ENCODE measurements at places on chromosomes 7 and 10. TPM values are rescaled to one million over a fixed set of nuclear protein-coding genes. Genes with fewer than 3 reads are reported as not detected.

- DNase-seq, result no peak
These were observed 64.8 kb upstream of the PLPP4 start for GRCh38 chr10:120392245-120392644.

- no peak for DNase-seq
These were observed 40.8 kb upstream of the HECW1 start for GRCh38 chr7:43071604-43072003.

GRCh38 chr10:132554991-132555647, 17.5 kb downstream of the INPP5A start:
- peak; percentile 68 for DNase-seq

DNA sequence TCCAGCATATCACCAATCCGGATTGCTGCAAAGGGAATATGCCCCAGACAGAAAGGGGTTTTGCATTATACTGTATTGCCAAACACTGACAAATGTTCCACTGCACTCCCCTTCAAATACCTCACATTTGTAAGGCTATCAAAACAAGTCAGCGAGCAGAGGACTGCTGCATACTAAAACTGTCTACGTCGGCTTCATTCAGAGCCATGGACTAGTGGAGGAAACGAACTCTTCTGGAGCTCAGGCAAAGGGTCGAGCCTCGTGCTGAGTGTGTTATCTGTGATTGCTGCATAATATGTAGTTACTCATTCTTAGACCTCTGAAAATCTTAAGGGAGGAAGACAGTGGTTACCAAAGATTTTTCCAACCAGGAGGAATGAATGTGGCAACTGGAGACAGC, 200.2 kb downstream of the DYNC1I1 start:
- no peak for DNase-seq

GRCh38 chr7:7789551-7789988, 71.2 kb upstream of the RPA3 start:
- no peak for DNase-seq

DNA sequence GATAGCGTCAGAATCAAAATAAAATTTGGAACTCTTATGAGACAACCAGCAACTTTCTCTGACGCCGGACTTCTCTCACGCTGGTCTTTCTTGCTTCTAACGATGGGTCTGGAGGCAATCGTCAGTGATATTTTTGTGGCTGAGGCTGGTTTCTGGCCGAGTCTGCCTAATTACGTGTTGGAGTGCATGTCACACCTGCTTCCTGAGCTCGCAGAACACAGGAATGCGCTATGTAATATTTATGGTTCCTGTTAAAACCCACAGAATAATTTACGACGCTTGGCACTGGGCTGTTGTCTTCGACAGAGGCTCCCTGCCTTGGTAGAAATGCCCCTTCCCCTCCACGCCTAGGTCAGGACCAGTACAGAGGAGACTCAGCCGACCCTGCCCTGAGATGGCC, 64.9 kb downstream of the NPTX2 start:
- DNase-seq, result no peak

- DNase-seq, result no peak
These were observed 623.1 kb upstream of the MGMT start for GRCh38 chr10:128843972-128844371.

GRCh38 chr10:93383562-93383981, 98.6 kb downstream of the MYOF start:
- DNase-seq, result no peak

GRCh38 chr10:5659702-5660528, 6.5 kb downstream of the ASB13 start:
- no peak for DNase-seq

GRCh38 chr7:30917216-30917893, 5.7 kb downstream of the AQP1 start:
- DNase-seq, result no peak

DNA sequence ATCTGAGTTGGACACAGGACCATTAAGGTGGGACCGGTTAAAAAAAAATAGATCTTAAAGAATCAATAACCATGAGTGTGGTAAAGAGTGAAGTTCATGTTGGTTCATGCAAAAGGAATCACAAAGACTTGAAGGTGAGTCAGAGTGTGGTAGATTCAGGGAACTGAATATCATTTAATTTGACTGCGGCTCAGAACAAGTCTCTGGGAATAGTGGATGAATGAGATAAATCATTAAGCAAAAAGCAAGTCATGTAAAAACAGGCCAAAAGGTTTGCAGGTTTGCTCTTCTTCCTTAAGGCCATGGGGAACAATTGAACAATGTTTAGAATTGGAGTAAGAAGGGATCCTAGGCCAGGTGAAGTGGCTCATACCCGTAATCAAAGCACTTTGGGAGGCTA, 385.8 kb downstream of the ETV1 start:
- DNase-seq, result no peak

- no peak for DNase-seq
These were observed 37.7 kb downstream of the ZMIZ1 start for GRCh38 chr10:79106256-79107050.

- no peak for DNase-seq
These were observed 32.7 kb downstream of the PUS7 start for GRCh38 chr7:105489409-105489808.

GRCh38 chr7:1430056-1430845, 29.0 kb downstream of the MICALL2 start:
- no peak for DNase-seq

GRCh38 chr7:41837916-41838315, 135.0 kb upstream of the INHBA start:
- no peak for DNase-seq

GRCh38 chr7:123747620-123748141, 1.1 kb downstream of the WASL start:
- no peak for DNase-seq

DNA sequence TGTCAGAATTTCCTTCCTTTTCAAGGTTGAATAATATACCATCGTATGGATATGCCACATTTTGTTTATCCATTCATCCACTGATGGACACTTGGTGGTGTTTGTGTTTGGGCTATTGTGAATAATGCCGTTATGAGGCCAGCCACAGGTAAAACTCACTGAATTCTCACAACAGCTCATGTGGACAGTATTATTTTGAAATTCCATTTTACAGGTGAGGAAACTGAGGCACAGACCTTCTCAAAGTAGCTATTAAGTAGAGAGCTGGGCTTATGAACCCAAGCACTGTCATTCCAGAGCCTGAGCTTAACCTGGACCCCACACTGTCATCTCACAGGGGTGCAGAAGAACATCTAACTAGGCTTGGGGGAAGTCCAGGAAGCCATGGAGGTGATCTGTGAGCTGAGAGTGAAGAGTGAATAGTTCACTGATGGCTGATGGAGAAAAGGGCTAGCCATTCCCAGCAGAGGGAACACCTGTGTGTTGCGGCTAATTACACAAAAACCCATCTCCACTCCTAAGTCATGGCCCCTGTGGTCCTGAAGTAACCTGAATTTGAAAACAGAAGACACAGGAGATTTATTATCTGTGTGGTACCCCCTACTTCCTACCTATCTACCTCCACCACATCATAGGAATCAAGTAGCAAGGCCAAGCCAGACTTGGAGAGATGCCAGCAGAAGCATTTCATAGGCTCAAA, 8.7 kb downstream of the INMT start:
- DNase-seq, result no peak

DNA sequence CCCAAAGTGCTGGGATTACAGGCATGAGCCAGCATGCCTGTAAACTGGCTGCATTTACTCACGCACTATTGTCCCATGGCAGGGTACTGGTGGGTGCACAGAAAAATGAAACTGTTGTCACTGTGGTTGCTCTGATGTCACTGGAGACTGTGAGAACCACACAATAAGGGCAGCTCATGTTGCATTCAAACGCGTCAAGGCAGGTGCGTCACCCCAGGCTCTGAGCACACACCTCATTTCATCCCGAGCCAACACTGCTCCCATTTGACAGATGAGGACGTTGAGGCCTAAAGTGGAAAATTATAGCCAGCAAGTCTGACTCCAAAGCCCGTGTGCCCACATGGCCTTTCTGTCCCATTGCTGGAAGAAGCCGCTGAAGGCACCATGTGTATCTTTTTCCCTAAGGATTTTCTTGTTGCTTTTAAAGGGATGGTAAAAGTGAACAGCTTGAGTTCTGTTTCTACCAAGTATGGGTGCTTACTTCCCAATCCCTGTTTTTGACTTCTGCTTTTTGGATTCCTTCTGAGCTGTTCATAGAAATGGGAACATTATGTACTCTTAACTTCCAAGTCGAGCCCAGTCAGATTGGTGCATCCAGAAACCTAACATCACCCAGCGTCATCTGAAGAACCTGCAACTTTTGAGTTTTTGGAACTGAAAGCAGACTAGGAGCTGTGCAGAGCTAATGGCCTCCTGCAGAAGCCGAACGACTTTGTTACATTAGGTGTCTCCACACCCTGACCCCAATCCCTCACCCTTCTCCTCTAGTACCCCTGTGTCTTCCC, 60.1 kb upstream of the CARD11 start:
- DNase-seq, result peak; percentile 30

GRCh38 chr7:50145801-50146338, 52.8 kb upstream of the ZPBP start:
- no peak for DNase-seq

DNA sequence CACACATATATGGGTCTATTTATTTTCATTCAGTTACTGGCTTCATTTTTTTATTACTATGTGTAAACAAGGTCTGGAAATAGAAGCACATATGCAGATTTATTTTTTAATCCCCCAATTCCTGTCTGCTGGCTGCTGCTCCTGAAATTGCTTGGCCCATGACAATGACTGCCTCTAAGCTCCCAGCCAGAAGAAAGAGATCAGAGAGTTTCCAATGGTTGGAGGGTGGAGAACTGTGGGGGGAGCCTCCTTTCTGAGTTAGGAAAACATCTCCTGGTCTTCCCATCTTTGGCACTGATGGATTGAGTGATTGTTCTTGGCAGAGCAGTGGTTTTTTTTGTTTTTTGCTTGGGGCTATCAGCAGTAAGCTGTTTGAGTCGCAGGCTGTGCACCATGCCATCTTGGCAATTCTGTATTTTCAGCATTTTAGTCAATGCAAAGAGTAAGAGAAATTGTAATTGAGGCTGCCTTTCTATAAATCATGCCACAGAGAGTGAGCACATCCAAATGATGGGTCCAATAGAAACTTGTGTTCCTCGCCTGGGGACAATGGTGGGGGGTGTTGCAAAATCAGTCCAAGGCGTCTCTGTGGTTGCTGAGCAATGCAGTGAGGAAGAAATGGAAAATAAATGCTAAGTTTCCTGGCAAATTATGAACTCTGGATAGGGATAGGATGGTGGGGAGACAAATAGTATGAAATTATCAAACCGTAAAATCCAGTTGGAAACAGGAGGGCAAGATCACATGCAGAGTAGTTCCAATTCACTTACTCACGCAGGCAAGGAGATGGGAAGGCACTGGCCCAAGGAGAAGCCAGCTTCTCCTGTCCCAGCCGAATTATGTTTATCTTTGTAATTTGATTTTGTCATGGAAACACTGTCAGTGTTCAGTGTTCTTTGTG, 382.4 kb downstream of the SORCS3 start:
- DNase-seq, result no peak

DNA sequence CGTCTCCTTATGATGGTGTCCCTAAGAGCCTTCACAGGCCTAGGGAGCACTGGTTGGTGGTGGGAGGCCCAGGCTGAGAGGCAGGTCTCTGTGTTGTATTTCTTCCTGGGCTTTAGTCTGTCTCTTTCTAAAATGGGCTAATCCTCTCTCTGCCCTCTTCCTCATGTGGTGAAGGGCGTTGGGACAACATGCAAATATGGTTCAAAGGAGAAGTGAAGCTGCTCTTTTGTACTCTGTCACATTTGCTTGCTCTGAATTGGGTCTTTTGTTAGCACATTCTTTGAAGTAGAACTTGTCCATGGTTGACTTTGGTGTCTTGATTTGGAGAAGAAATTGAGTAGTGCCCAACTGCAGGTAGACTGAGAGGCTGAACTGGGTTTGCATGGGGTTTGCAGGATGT, 814 bp downstream of the HK1 start:
- no peak for DNase-seq

- DNase-seq, result no peak
These were observed 54.7 kb downstream of the ADAMTS14 start for GRCh38 chr10:70726909-70727495.

DNA sequence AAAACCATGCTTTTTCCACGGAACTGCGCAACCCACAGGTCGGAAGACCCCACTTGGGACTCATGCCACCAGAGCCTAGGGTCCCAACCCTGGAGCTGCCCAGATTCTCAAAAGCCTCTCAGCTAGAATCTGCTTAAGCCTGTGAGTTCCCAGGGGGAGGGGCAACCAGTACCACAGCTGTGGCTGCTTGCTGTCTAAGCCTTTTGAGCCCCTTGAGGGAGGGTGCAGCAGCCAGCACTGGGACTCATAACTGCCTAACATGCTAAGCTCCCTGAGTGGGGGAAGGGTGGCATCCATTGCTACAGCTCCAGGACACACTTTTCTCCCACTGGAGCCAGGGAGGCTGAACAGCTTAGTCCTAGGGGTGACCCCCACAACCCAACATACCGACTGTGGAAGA, 485.6 kb upstream of the GRM3 start:
- no peak for DNase-seq

- no peak for DNase-seq
These were observed 6.2 kb downstream of the VWA2 start for GRCh38 chr10:114245121-114245791.

- no peak for DNase-seq
These were observed 59.5 kb upstream of the HECTD2 start for GRCh38 chr10:91350651-91351081.

GRCh38 chr7:1255817-1256340, 23.2 kb downstream of the UNCX start:
- no peak for DNase-seq

DNA sequence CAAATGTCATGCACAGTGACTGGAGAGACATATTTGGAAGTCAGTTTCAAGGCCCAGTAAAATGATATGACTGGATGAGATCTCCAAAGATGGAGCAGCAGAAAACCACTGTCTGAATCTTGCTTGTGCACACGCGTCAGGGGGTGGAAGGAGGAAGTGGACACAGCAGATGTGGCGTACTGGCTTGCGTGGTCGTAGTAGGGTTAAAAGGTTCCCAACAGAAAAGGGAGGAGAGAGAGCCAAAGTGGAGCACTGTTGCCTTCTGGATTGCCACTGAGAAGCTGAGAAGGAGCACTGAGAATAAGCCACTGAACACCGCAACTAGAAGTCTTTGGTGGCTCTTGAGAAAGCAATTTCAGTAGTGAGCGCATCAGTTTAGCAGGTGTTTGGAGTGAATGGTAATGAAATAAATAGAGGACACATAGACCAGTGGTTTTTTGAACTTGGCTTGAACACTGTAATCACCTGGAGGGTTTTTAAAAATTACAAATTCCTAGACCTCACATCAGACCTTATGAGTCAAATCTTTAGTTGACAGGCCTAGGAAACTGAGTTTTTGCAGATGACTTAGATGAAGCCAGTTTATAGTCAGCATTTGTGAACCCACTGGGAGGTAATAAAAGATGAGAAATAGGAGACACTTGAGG, 227.3 kb downstream of the PTEN start:
- DNase-seq, result no peak

The KCNIP2 gene
- not detected for polyA plus RNA-seq

The EMX2 gene
- not detected for polyA plus RNA-seq

The CYP26A1 gene
- not detected for polyA plus RNA-seq

The METTL27 gene
- 3.2 TPM for polyA plus RNA-seq

The STN1 gene
- 94.8 TPM for polyA plus RNA-seq

The GAD2 gene
- not detected for polyA plus RNA-seq

The ADGRA1 gene
- not detected for polyA plus RNA-seq

The TAS2R3 gene
- not detected for polyA plus RNA-seq

The CFAP58 gene
- polyA plus RNA-seq, result not detected

The MBLAC1 gene
- 2.1 TPM for polyA plus RNA-seq

The NOC3L gene
- polyA plus RNA-seq, result 14.0 TPM

The CCL24 gene
- not detected for polyA plus RNA-seq

The PRSS37 gene
- polyA plus RNA-seq, result not detected

The AKR1C1 gene
- 0.14 TPM for polyA plus RNA-seq

The RELN gene
- not detected for polyA plus RNA-seq
